RKO (cell line): ENCODE measurements at places on chromosomes 4 and X.

- no peak for DNase-seq
These were observed 54.1 kb downstream of the RPS6KA3 start for GRCh38 chrX:20212486-20213089.

- DNase-seq, result no peak
These were observed 52.7 kb downstream of the ADGRA3 start for GRCh38 chr4:22463179-22463578.

GRCh38 chrX:128929271-128930057 lies 593.8 kb downstream of the SMARCA1 start:
- DNase-seq, result no peak

GRCh38 chrX:75623535-75623934 lies 100.7 kb upstream of the ZDHHC15 start:
- peak; percentile 29 for DNase-seq

DNA sequence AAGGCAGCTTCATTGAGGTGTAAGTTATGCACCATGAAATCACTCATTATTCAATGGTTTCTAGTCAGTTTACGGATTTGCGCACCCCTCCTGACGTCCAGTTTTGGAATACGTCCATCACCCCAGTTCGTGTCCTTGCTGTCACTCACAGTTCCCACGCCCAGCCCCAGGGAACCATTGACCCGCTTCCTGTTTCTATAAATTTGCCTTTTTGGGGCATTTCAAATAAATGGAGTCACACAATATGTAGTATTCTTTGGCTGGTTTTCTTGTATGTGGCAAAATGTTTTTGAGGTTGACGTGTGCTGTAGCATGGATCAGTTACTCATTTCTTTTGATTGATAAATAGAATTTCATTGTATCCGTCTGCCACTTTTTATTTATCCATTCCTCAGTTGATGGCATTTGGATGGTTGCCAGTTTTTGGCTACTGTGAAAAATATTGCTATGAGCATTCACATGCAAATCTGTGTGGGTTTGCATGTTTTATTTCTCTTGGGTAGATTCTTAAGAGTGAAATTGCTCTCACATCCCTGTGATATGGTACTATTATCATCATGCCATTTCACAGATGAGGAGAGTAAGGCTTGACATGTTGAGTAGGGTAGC lies 18.4 kb upstream of the SORCS2 start:
- no peak for DNase-seq

DNA sequence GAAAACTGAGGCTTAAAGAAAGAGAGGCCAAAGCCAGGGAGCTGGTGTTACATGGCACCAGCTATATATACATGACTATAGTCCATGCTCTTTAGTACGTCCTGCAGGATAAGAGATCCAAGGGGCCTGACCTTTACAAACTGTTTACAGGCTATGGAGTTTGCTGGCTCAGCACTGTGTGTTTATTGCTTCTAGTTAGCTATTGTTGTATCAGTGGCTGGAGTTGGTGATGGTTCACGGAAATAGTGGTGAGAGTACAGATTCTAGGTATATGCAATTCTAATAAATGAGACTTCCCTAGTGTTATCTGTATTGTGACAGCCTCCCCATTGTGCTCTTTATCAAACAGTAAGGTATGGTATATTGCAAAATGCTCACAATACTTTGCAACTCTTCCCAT lies 46.5 kb downstream of the REPS2 start:
- no peak for DNase-seq

GRCh38 chr4:40621592-40622512 lies 7.8 kb downstream of the RBM47 start:
- DNase-seq, result peak; percentile 23

DNA sequence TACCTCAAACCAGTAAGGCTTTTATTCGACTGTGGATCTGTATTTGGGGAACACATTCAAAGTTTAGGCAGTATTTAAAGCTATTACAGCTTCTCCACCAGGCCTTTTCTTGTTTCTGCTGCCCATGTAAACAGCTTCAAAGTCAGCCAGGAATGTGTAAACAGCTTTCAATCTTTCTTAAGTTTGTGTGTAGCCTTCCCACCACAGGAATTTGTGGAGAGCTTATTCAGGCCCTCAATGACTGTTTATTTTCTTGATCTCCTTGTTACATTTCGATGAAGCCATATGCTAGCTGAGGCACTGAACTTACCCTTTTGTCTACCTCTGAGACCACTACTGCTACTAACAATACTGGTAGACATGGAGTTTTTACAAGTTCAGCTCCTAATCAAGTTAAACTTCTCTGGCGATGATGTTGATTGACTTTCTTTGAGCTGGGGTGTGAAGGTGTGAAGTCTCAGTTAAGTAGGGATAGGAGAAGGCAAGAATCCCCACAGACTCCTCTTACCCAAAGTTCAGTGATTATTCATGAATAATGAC lies 72.6 kb downstream of the NWD2 start:
- no peak for DNase-seq

- peak; percentile 67 for DNase-seq
These were observed 243.8 kb upstream of the JADE1 start for GRCh38 chr4:128565565-128566186.

DNA sequence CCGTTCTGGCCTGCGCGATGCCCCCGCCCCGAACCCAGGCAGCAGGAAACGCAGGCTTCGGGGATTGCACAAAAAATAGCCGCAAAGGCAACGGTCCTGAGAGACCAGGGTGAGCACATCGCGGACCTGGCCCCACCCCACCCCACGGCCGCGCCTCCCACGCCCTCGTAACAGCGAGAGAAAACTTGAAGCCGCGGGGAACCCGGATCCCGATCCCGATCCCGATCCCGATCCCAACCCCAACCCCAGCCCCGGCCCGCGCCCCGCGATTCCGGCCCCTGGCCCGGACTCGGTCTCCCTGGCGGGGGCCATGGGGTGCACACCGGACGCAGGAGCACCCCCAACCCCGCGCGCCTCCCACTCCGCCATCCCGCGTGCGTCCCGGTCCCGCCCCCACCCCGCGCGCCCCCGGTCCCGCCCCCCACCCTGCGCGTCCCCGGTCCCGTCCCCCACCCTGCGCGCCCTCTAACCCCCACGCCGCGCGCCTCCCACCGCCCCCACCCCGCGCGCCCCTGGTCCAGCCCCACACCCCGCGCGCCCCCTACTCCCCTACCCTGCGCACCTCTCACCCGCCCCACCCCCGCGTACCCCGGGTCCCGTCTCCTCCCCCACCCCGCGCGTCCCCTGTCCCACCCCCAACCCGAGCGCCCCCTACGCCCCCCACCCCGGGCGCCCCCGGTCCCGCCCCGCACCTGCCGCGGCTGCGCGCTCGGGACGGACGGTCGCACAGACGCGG lies 29.0 kb downstream of the NOP14 start:
- peak; percentile 63 for DNase-seq
